Natural killer cell (primary cell): ENCODE measurements at places on chromosomes 13 and 19. TPM values are rescaled to one million over a fixed set of nuclear protein-coding genes. Genes with fewer than 3 reads are reported as not detected.

The CYP2B6 gene
- not detected for total RNA-seq

The IGSF23 gene
- not detected for total RNA-seq

The ELANE gene
- total RNA-seq: not detected

The LGI4 gene
- total RNA-seq: 0.72 TPM

The HSPBP1 gene
- 18.5 TPM for total RNA-seq

The HSD11B1L gene
- 3.7 TPM for total RNA-seq

The PRODH2 gene
- not detected for total RNA-seq

The OR1M1 gene
- not detected for total RNA-seq

The HTR2A gene
- not detected for total RNA-seq

The SYCN gene
- not detected for total RNA-seq
